ENCODE measurements at places on chromosomes 2 and 18.

DNA sequence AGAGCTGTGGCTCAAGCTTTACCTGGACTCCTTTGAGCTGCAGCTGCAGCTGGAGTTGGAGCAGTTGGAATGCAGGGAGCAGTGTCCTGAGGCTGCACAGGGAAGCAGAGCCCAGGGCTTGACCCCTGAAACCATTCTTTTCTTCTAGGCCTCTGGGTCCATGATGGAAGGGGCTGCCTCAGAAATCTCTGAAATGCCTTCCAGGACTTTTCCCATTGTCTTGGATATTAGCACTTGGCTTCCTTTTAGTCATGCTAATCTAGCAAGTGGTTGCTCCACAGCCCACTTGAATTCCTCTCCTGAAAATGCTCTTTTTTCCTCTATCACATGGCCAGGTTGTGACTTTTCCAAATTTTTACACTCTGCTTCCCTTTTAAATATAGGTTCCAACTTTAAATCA is 108.6 kb upstream of the RNF152 start:
- DNase-seq = no peak

- no peak for DNase-seq
These were observed 42.4 kb downstream of the IL1RL2 start for GRCh38 chr2:102229141-102229769.

DNA sequence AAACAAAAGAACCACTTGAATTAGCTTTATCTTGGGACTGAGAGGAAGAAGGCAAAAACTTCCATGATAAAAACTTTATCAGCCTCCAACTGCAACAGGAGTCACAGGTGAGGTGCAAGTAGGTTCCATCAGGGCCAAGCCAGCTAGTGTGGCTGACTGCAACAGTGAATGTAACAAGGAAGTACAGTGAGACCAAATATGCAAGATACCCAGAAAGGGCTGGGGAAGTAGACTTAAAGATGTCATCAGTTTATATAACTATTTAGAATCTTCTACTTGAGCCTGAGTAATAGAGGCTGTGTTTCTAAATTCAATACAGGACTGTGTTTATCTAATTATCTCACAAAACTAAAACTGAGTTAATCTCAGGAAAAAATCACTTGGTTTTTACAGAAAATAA is 14.8 kb downstream of the PLEKHM3 start:
- no peak for DNase-seq

DNA sequence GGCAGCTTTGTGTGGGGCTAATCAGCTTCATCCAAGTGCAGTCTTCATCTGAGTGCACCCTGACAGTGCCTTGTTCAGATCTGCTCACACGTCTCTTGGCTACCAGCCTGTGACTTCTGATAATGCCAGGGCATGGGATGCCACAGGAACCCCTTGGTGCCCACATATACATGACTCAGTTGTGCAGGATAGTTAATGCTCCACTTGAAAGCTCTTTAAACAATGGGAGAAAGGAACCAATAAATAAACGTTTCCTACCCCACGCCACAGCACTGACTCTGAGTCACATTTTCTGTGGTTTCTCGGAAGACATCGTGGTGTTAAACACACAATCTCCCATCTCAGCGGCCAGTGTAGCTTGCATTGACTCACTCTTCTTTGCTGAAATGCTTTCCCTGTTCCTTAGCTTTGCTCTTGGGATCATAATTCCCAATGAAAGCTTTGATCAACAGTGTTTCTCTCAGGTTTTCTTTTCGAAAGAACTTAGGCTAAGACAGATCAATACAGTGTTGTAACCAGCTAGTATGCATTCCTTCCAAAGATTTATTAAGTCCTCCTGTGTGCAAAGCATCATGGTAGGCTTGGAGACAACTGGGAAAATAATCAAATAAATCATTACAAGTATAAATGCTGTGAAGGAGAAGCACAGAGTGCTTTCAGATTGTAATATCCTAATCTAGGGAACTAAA is 142.0 kb downstream of the COPS8 start:
- DNase-seq = no peak

- DNase-seq = no peak
These were observed 355.8 kb downstream of the CCDC85A start for GRCh38 chr2:56539618-56540017.

DNA sequence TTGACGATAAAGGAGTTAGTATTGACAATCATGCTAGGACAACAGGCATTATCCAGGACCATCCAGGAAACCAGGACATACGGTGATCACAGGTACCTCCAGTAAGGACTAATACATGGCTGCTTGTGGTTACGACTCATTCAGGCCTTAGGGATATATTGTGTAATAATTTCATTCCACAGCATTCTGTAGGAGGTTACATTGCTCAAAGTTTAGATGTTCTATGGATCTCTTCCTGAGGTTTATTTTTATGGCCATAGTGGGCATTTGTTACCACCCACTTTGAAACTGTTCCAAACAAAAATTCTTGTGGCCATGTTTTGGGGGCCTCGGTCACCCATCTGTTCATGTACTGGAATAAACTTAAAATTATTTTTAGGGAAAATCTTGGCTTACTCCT is 431.6 kb downstream of the METTL4 start:
- DNase-seq = no peak

GRCh38 chr2:28263690-28264089 is 129.0 kb upstream of the FOSL2 start:
- DNase-seq = no peak

GRCh38 chr18:65906621-65907034 is 155.8 kb downstream of the CDH7 start:
- no peak for DNase-seq

DNA sequence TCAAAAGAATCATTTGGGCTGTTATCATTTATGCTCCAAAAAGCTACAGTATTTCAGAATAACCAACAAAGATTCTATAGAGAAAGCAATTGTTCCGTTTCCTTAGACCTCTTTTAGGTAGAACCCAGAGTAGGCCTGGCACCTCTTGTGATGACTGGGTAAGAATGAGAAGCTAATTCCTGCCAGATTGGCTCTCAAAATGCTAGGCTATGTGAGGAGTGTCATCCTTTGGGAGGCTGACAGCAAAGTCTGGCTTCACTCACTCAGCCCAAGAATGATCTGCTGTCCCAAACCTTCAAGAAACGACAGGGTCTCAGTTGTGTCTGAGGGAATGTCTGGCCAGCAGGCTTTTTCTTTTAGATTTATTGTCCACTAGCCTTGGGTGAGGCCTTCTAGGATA is 4.5 kb downstream of the CERS6 start:
- no peak for DNase-seq

DNA sequence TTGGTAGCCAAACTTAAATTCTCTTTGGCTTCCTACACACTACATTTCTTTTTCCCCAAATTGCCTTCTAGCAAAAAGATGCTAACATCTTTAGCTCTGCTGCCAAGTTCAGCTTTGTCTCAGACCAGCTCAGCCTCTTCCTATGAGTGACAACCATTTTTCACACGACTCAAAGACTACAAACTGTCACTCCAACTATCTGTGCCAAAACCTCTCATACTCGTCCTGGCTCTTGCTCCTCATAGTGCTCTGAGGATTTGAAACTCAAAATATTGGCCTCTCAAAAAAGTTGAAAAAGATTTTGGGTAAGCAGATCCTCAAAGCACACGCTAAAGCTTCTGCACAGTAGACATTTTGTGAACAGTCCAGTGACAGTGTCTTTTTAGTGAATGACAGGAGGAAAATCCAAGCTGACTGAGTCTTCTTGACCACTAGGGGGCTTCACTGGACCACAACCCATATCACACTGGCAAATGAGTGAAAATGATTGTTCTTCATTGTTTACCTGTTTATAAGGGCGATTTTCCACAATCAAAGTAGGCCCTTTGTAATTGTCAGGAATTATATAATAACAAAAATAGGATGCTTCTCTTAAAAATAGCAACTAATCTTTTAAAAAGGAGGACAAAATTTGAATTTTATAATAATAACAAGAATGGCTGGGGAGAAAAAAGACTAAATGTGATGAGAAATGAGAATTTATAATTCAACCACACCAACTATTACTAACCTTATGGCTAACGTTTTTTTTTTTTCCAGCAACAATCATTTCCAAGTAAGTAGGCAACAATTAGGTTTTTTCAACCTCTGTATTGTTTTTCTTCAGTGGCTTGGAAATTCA is 85.5 kb upstream of the PGAP1 start:
- DNase-seq = peak; percentile 50

- DNase-seq = no peak
These were observed 807 bp downstream of the GAREM1 start for GRCh38 chr18:32469691-32470459.

- DNase-seq = no peak
These were observed 125.4 kb downstream of the CTIF start for GRCh38 chr18:48663931-48664847.

DNA sequence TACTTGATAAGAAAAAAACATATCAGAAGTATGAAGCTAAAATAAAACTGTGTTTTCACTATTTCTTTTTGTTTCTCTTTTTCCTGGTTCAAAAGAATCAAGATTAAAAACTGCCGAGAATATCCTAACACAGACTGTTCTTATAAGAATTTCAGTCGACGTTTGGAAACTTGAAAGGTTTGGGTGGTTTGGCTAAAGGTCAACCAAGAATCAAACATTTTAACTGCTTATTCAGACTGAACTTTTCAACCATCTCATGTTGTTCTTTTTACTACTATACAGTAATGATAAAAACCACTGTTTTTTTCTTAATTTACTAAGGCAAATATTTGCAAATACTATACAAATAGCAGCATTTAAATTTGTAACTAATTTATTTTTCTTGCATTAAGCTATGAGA is 308.5 kb upstream of the TFPI start:
- DNase-seq = no peak

DNA sequence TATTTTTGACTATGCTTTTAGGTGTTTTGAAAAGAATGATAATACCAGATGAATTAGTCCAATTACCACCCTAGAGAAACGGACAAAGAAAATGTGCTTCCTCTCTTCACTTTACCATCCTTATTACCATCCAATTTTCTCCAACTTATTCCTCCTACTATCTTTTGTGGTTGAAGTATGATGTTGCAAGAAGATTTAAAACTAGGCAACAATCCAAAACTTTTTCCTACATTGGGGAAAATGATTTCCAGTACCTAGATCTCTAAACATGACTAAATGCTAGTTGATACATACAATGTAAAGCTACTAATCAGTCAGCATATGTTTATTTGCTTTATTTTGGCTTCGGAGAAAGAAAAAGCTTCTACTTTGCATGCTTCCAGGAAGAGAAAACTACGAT is 355.0 kb upstream of the LYPD1 start:
- no peak for DNase-seq

DNA sequence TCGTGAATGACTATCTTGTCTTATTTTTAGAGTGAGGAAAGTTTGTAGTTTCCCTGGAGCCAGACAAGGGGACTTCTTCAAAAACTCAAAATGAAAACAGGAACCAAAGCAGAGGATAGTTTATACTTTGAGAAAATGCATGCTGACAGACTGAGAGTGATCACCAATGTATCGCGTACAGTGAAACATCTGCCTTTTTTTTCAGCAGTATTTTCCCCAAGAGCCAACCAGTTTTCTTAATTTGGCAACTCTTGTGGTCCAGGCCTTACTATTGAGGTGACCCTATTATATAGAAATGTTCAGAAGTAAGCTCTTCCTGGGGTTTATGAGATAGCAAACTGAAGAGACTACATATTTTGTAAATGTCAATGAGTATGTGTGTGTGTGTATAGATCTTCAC is 153.7 kb upstream of the VRK2 start:
- no peak for DNase-seq

GRCh38 chr2:159362094-159362493 is 75.6 kb upstream of the WDSUB1 start:
- no peak for DNase-seq

- no peak for DNase-seq
These were observed 124.8 kb downstream of the PHLPP1 start for GRCh38 chr18:62839874-62840713.

DNA sequence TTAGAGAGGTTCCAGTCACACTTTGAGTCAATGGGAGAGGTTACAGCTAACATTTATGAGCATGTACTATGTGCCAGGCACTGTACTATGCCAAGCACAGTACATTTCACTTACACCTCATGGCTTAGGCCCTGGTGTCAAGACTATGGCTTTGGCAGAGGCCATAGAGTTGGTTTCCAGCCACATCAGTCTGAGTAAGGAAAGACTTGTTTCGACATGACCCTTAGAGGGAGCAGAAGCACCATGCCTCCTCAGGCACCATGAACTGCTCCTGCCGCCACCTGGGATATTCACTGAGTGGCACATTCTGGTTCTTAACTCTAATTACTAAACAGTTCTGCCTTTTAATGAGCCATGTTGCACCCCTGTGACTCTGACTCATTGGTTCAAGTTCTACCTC is 12.7 kb downstream of the DGUOK start:
- DNase-seq = no peak

DNA sequence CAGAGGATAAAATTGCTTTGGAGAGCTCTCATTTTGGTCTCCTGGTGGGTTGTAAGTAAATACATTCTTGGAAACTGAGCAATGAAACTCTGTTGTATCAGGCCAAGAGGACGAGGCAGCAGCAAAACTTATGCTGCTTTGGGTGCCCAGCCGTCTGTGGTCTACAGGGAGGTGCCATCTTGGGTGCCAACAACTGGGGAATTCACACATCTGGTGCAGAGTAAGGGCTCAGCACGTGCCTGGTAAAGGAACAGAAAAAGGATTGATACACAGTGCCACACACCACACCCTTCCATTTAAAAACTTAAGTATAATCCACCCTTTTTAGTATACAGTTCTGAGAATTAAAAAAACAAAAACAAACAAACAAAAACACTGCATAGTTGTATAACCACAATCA is 221.9 kb downstream of the TSN start:
- DNase-seq = no peak

GRCh38 chr18:63111671-63112402 is 207.7 kb downstream of the BCL2 start:
- DNase-seq = peak; percentile 79

GRCh38 chr18:39550701-39551100 is 1985.1 kb upstream of the CELF4 start:
- no peak for DNase-seq

Measured in DMS153 (cell line).